ENCODE measurements at places on chromosomes 1 and 21. TPM values are rescaled to one million over a fixed set of nuclear protein-coding genes. Genes with fewer than 3 reads are reported as not detected.

DNA sequence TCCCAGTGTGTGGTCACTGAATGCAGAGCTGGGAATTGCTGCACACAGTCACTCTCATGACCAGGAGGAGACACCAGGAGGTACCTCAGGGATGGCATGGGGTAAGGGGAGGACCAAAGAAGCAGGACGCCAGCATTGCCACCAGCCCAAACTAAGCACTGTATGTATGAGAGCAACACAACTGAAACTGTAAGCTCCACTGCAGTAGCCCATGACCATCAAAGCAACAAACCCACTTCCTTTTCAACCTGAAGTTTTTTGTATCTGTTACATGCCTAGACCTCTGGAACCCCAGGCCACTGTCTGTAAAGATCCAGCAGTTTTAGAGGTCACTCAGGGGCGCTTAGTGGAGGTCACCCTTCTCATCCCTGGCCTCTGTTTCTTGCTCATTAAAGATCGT is 164.3 kb downstream of the SETD4 start:
- DNase-seq, result no peak

GRCh38 chr1:150021191-150021694 is 10.7 kb upstream of the OTUD7B start:
- no peak for DNase-seq

FALEC gene
- 0.79 TPM for total RNA-seq

HSD3B1 gene
- total RNA-seq, result not detected

Measured in activated T-cell treated with anti-CD3 and anti-CD28 coated beads, Interleukin-2, amount 50 U/mL, for 72 hours (primary cell).